Activated naive CD4-positive, alpha-beta T cell treated with anti-CD3 and anti-CD28 coated beads, Interleukin-2, amount 10 ng/mL, durations not matched to agents 7 days and 5 days (primary cell): ENCODE measurements at places on chromosomes 1 and 21.

- peaks cover 3% of the 10 kb centered on the region for H3K4me1 ChIP-seq
- no peak overlapping the region for H3K27ac ChIP-seq
- no peaks in the 10 kb centered on the region for H3K36me3 ChIP-seq
- peaks cover 34% of the 10 kb centered on the region for H3K27me3 ChIP-seq
- H3K4me3 ChIP-seq = no peak overlapping the region
- DNase-seq = no peak
Measured at GRCh38 chr1:43007377-43008114, 48.9 kb upstream of the SLC2A1 start.

DNA sequence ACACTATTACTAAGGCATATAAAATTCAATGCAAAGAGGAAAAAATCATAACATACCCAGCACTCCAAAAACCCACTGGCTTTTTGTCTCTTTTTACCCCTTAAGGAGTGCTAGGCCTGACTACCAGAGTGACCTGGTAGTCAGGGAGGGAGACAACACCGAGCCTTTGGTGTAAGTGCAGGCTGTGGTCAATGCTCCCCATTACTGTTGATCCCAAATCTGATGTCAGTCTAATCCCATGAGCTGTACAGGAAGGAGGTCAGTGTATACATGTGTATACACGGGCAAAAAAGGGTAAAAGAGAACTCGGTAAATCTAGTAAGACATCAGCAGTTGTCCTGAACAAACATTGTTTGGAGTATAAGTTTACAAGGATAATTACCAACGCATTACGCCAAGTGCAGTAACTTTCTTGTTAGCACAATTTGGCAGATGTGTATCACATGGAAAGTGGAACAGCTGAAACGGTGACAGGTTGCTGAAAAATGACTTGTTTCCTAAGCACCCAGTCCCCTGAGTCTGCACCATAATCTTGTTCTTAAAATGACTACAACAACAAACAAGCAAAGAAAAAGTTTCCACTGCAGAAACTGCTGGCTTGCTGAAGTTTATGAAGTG is 217.9 kb downstream of the KCNH1 start:
- H3K4me1 ChIP-seq = no peaks in the 10 kb centered on the region
- H3K27ac ChIP-seq = no peak overlapping the region
- DNase-seq = no peak
- H3K4me3 ChIP-seq = no peak overlapping the region
- peaks cover 6% of the 10 kb centered on the region for H3K27me3 ChIP-seq

DNA sequence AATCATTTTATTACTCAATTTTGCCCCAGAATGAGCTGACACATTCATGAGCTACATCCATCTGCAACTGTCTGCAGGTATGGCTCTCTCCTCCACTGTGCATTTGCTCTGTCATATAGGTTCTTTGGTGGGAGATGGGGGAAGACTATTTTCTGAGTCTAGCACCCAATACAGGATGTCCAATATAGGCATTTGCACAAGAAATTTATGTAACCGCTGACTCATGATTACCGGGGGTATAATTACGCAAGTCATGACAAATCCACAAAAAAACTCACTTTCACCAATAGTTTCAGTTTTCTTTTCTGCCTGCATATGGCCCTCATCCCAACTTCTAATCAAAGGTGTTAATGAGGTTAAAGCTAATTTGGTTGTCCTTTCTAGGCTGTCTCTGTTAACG is 17.5 kb upstream of the VSIG8 start:
- no peak for DNase-seq
- no peak overlapping the region for H3K27ac ChIP-seq
- H3K27me3 ChIP-seq = peaks cover 4% of the 10 kb centered on the region
- no peaks in the 10 kb centered on the region for H3K4me1 ChIP-seq
- no peaks in the 10 kb centered on the region for H3K36me3 ChIP-seq

DNA sequence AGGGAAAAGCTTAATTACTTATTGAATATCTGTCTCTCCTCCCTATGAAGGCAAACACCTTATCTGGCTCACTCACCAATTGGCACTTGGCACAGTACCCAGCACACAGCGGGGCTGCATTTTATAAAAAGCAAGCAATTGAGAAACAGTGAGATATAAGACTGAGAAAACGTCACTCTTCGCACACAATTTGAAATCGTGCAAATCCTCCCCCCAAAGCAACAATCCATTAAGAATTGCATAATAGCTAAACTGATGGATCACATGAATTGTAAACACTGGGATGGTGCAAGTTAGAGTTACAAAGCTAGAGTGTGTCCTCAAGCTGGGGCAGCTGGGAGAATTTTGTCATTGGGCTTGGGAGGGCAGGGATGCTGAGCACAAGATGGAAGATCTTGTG is 27.1 kb downstream of the PRDX6 start:
- peaks cover 10% of the 10 kb centered on the region for H3K27me3 ChIP-seq
- H3K4me3 ChIP-seq = no peak overlapping the region
- H3K36me3 ChIP-seq = no peaks in the 10 kb centered on the region

DNA sequence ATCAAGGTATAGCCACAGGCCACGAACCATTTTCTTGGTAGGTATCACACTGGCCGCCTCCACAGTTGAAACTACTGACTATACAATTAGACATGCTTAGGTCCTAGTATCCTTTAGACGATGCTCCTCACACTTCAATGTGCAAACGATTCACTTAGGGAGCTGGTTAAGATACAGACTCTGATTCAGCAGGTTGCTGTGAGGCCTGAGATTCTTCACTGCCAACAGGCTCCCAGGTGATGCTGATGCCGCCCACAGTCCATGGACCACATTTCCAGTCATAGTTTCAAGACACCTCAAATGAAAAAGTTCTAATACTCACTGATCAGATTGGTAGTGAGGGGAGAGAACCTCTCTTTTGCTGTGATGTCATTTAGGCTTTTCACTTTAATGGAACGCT is 6.8 kb downstream of the ATP5PO start:
- no peak for DNase-seq
- no peaks in the 10 kb centered on the region for H3K27me3 ChIP-seq

- no peaks in the 10 kb centered on the region for H3K36me3 ChIP-seq
- no peak overlapping the region for H3K27ac ChIP-seq
- no peak overlapping the region for H3K4me3 ChIP-seq
- no peaks in the 10 kb centered on the region for H3K4me1 ChIP-seq
- no peak for DNase-seq
- H3K27me3 ChIP-seq = peaks cover 4% of the 10 kb centered on the region
Measured at GRCh38 chr1:14939527-14940284, 213.8 kb upstream of the TMEM51 start.

DNA sequence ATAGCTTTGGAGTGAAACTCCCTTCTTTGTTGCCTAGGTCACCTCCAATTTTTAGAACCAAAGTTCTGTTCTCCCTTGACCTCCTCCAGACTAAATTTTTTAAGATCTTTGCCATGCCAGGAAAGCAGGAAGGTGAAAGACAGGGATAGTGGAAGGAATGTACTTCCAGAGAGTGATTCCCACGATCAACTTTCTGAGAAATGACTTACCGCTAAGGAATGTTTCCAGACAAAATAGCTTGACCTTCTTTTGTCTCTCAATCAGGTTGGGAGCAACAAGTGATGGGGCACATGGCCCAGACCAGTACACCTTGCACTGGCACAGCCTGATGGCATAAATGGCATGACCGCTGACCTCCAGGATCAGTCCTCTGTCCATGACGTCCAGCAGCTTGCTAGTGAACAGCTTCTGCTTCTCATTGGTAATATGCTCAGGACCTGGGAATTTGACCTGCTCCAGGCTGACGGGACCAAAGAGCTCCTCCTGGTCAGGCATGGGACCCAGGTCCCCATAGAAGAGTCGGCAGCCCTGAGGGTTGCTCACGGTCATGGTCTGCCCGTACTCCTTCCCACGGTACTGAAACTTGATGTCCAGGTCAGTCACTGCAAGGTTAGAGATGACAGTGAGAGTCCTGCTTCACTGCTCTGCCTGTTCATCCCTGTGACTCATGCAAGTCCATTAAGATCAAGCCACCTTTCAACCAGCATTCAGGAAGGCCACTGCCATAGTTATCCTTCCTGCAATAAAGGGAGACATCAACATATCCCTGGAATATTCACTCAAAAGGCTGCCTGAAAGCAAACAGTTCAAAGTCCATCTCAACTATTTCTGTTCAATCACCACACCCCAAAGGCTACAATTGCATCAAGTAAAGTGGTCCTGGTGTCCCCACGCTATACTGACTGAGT is 6.2 kb upstream of the C1orf74 start:
- peaks cover 17% of the 10 kb centered on the region for H3K4me1 ChIP-seq
- no peak for DNase-seq
- H3K27ac ChIP-seq = no peak overlapping the region
- no peak overlapping the region for H3K4me3 ChIP-seq

GRCh38 chr1:220843481-220844011 is 35.7 kb upstream of the HLX start:
- no peaks in the 10 kb centered on the region for H3K27me3 ChIP-seq
- no peaks in the 10 kb centered on the region for H3K4me1 ChIP-seq
- H3K4me3 ChIP-seq = no peak overlapping the region
- no peak for DNase-seq
